IPS-NIHi11 (cell line): ENCODE measurements at places on chromosomes 5 and 9.
A peak's percentile ranks its signal among the peaks of the same experiment; 100 is the strongest.

DNA sequence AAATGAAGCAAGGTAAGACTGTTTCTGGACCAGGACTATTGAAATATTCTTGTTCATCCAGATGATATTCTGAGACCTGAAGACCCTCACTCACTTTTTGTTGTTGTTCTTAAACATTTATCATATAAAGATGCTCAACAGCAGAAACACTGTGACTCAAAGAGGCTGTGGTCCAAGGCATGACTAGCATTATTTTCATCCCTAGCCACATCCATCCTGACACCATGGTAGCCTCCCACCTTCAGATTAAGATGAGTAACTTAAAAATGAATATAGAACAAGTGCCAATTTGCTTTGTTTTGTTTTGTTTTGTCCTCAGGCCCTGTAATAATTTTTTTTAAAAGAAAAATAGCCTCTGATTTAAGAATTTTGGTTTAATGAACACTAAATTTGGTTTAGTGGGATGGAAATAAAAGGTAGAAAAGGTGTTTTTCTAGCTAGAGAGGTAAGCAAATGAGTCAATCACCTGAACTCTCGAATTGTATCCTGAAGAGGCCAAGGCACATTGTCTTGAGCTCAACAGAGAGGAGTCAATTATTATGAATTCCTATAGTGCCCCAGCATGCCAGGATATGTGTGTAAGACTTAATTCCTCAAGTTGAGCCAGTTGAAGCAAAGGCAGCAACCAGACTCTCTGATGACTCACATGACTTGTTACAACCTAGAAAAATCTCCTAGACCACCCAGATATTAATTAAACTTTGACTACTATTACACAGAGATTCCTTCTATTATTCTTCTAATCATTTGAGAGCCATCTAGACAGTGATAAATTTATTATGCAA, 380.1 kb upstream of the TUSC1 start:
- DNase-seq, result no peak

DNA sequence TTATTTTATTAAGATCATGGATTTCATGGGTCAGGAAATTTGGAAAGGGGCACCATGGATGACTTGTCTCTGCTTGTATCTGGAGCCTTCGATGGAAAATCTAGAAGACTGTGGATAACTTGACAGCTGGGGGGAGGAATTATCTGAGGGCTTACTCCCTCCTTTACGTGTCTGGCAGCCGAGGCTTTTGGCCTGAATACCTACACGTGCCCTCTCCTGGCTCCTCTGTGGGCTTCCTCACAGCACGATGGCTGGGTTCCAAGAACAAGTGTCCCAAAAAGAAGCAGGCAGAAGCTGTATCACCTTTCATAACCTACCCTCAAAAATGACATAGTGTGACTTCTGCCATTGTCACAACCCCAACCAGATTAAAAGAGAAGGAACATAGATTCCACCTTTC, 228.9 kb downstream of the GRIA1 start:
- DNase-seq, result no peak

GRCh38 chr9:94623253-94623652, 16.1 kb downstream of the FBP1 start:
- peak; percentile 74 for DNase-seq

GRCh38 chr9:134163371-134164196, 780 bp downstream of the RNU6ATAC start:
- peak; percentile 57 for DNase-seq

DNA sequence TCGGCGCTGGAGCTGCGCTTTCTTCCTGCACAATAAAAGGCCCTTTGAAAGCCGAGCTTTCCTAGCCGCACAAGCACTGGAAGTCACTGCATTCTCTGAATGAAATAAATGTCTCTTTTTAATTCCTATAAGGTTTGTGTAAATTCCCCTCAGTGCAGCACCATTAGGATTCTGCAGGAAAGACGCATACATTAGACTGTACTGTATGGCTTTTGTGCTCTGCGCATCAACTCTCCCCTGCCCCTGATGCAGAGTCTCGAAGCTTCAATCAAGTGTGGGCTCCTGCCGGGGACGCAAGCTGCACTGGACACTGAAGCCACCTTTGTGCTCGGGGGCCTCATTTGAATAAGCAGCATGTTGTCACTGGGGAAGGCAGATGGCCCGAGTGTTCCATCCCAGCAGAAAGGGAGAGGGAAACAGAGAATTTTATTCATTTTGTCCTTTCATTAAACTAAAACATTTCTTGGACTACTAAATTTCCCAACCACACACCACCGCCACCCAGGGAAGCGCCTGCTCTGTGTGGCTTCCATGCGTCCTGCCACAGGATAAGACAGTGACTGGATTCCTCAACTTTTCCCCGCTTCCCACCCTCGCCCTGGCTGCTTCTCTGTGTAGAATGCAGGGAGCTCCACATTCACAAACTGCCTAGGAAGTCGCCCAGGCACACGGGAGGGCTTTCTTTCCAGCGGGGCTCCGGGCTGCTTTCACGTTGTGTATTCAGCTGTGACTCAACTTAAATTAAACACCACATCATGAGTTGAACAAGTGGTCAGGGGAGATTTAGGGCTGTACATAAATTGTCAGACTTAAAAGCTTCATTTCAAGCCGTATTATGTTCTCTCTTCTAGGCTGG, 635.4 kb downstream of the IRX1 start:
- no peak for DNase-seq

DNA sequence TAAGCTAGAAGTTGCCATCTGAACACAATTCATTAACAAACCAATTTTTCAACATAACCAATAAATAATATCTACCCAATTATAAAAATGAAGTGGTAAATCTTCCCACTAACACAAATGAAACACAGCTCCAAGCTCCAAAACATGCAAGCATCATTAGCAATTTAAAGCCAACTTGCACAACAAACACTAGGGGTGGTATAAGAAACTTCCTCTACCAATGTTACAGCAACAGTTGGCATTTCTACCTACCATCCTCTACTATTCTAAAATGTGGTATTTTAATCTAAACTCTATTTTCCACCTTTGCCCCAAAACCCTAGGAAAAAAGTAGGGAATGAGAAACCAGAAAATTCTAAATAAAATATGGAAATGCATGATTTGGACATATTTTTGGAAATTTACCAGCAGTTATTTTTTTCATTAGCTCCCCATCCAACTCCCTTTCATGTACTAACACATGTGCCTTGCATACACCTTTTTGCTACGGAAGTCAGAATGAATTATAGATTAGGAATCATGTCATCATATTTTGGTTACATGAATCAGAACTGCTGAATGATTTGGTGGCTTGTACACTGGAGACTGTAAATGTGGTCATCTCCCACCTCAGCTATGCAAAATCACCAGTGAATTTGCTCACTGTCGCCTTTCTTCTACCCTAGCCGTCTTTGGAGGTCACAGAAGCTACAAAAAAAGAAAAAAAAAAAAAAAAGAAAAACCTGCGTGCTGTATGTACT, 4.1 kb downstream of the NR6A1 start:
- no peak for DNase-seq

GRCh38 chr5:40623480-40624420, 56.0 kb upstream of the PTGER4 start:
- DNase-seq, result no peak

DNA sequence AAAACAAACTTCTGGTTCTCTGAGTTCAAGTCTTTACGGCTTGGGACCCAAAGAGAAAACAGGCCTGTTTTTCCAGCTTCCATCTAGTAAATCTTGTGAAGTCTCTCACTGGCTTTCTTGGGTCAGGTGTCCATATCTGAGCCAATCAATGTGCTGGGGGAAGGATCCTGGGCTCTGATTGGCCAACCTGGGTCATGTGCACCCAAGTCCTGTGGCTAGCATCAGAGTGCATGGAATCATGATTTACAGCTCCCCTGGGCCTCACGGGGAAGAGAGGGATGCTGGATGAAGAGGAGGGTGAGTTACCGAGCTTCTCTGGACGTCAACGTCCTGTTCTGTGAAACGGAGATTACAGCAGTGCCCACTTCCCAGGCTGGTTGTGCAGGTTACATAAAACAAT, 19.4 kb downstream of the CXCL14 start:
- peak; percentile 55 for DNase-seq

- DNase-seq, result no peak
Measured at GRCh38 chr9:68749579-68750159, 44.6 kb downstream of the PIP5K1B start.

DNA sequence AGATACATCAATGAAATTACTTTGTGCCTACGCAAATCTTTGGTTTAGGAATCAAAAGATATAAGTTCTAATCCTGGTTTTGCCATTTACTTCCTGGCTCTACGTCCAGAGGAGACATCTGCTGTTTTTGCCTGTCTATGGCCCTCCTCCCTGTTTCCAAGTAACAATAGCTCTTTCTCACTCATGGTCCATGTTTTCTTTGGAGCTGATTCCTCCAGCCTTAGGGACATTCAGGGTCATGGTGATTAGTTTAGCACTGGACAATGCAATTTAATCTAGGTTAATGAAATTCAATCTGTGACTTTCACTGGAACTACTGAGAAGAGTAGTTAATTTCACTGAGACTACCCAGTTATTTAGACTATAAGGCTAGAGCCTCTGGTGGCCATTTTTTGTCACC, 170.6 kb downstream of the SEMA6A start:
- no peak for DNase-seq
